H9 (cell line): ENCODE measurements at places on chromosomes 3 and 15. TPM values are rescaled to one million over a fixed set of nuclear protein-coding genes. Genes with fewer than 3 reads are reported as not detected.

PDCD7 gene
- 35.2 and 38.1 TPM in 2 replicates for total RNA-seq

C2CD4A gene
- total RNA-seq: not detected in 2 replicates

ZNF80 gene
- not detected in 2 replicates for total RNA-seq

IQCF5 gene
- total RNA-seq: not detected in 2 replicates

CCNB2 gene
- 119 and 122 TPM in 2 replicates for total RNA-seq

C3orf52 gene
- 11.1 and 11.2 TPM in 2 replicates for total RNA-seq

EPHA3 gene
- total RNA-seq: 0.59 and 0.66 TPM in 2 replicates

MORC1 gene
- total RNA-seq: not detected in 2 replicates

ZNF501 gene
- total RNA-seq: 4.9 and 6.5 TPM in 2 replicates

ARPC4 gene
- 161 and 164 TPM in 2 replicates for total RNA-seq

TRIM71 gene
- total RNA-seq: 364 and 376 TPM in 2 replicates

GOLGA8T gene
- total RNA-seq: 0.53 TPM in 1 of 2 replicates, not detected in the other

GPR62 gene
- total RNA-seq: 0.13 and 0.33 TPM in 2 replicates

TIMP4 gene
- total RNA-seq: 8.4 and 8.5 TPM in 2 replicates

CHRNA5 gene
- 16.5 and 21.6 TPM in 2 replicates for total RNA-seq

IL20RB gene
- 1.5 TPM in 2 replicates for total RNA-seq
